Lung (tissue), 17 donors: ENCODE measurements at places on chromosomes 12 and 14. TPM values are rescaled to one million over a fixed set of nuclear protein-coding genes. Genes with fewer than 3 reads are reported as not detected.
A peak's percentile ranks its signal among the peaks of the same experiment; 100 is the strongest.

Gene PRICKLE1
- total RNA-seq = 60.1 TPM

Gene PLBD1
- 21.2 TPM for total RNA-seq

GRCh38 chr12:107130830-107131611 lies 37.7 kb upstream of the CRY1 start:
- no peaks in the 10 kb centered on the region for H3K4me1 ChIP-seq
- H3K27me3 ChIP-seq = no peaks in the 10 kb centered on the region
- H3K27ac ChIP-seq = no peak overlapping the region
- H3K36me3 ChIP-seq = no peaks in the 10 kb centered on the region

DNA sequence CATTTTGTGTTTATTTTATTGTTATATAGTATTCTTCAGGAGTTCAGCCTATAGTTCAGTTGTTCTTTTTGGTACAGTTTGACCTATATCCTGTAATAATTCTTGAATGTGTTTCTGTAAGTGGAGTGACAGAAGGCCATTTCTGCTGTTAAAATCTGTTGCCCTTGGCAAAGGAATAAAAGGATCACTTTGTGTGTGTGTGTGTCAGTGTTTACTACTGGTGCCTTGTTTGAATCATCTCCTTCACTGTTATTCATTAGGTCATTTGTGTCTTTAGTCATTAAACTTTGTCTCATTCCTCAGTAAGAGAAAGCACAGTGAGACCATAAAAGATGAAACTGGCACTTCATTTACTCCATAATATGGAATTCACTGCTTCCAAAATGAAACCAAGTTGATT lies 130.7 kb downstream of the TMTC2 start:
- H3K36me3 ChIP-seq = no peaks in the 10 kb centered on the region
- H3K27ac ChIP-seq = no peak overlapping the region
- H3K4me1 ChIP-seq = no peaks in the 10 kb centered on the region
- H3K4me3 ChIP-seq = no peak overlapping the region

GRCh38 chr14:106211334-106211900 lies 685.0 kb downstream of the TMEM121 start:
- DNase-seq = no peak
- no peaks in the 10 kb centered on the region for H3K27me3 ChIP-seq
- no peaks in the 10 kb centered on the region for H3K4me1 ChIP-seq
- H3K27ac ChIP-seq = no peak overlapping the region
- H3K36me3 ChIP-seq = no peaks in the 10 kb centered on the region
- H3K4me3 ChIP-seq = no peak overlapping the region

- H3K36me3 ChIP-seq = no peaks in the 10 kb centered on the region
Measured at GRCh38 chr14:87034680-87035079, 958.3 kb downstream of the GALC start.

- H3K4me1 ChIP-seq = no peaks in the 10 kb centered on the region
- no peaks in the 10 kb centered on the region for H3K27me3 ChIP-seq
- no peaks in the 10 kb centered on the region for H3K36me3 ChIP-seq
- no peak overlapping the region for H3K4me3 ChIP-seq
- DNase-seq = no peak
Measured at GRCh38 chr12:43196268-43196907, 355.6 kb downstream of the ADAMTS20 start.

GRCh38 chr14:29320286-29320685 lies 553.7 kb downstream of the FOXG1 start:
- H3K27me3 ChIP-seq = no peaks in the 10 kb centered on the region
- DNase-seq = no peak
- no peak overlapping the region for H3K4me3 ChIP-seq

- peaks cover 2% of the 10 kb centered on the region for H3K27me3 ChIP-seq
- DNase-seq = no peak
- H3K36me3 ChIP-seq = no peaks in the 10 kb centered on the region
- H3K4me3 ChIP-seq = no peak overlapping the region
Measured at GRCh38 chr12:123815968-123816367, 53.9 kb downstream of the DNAH10 start.

DNA sequence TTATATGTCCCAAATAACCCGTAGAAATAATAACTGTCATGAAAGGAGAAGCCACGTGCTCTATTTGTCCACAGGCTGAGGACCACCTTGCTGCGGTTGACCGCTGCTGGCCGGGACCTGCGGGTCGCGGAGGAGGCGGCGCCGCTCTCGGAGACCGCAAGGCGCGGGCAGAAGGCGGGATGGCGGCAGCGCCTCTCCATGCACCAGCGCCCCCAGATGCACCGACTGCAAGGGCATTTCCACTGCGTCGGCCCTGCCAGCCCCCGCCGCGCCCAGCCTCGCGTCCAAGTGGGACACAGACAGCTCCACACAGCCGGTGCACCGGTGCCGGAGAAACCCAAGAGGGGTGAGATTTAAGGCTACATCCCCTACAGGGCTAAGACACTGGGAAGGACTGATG lies 21.0 kb downstream of the RPGRIP1 start:
- H3K27ac ChIP-seq = no peak overlapping the region
- DNase-seq = peak; percentile 12
- H3K4me1 ChIP-seq = no peaks in the 10 kb centered on the region
- H3K27me3 ChIP-seq = peaks cover 13% of the 10 kb centered on the region

GRCh38 chr14:75510547-75510946 lies 11.7 kb upstream of the BATF start:
- H3K4me1 ChIP-seq = peaks cover 8% of the 10 kb centered on the region
- H3K4me3 ChIP-seq = no peak overlapping the region
- DNase-seq = no peak
- H3K36me3 ChIP-seq = no peaks in the 10 kb centered on the region
- no peak overlapping the region for H3K27ac ChIP-seq

DNA sequence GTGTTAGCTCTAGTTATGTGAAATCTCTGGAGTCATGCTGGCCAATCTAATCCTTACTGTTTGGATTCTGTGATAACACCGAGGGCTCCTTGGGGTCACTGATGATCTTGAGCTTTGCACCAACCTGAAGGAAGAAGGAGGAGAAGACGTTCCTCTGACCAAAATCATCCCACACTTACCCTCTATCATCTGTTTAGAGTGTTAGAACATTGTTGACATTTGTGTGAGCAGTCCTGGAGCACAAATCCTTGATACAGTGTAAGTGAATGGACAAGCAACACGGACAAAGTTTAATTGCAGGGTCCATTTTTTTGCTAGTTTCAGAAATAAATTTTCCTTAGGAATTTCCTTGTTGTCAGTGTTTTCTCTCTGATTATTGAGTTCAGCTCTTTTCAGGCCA lies 181.7 kb downstream of the AKAP6 start:
- H3K4me3 ChIP-seq = no peak overlapping the region
- DNase-seq = no peak
- no peaks in the 10 kb centered on the region for H3K27me3 ChIP-seq

DNA sequence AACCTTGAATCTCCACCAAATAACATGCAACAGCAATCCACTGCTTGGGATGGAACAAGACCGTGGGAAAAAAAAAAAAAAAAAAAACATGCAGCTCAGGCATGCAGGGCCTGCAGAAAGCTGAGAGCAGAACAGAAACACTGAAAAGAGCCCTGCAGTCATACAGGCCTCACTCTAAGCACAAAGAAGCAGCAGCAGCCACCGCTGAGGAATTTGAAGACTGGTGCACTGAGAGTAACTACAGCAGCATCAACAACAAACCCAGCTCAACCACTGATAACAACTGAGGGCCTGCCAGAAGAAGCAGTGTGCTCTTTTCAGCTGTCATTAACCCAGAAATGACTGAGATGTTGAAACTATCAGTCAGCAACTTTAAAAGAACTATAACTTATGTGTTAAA lies 354.7 kb upstream of the TMTC1 start:
- H3K4me1 ChIP-seq = no peaks in the 10 kb centered on the region
- H3K36me3 ChIP-seq = no peaks in the 10 kb centered on the region
- H3K27ac ChIP-seq = no peak overlapping the region
- H3K4me3 ChIP-seq = no peak overlapping the region
- peak; percentile 20 for DNase-seq
- no peaks in the 10 kb centered on the region for H3K27me3 ChIP-seq

GRCh38 chr14:68033336-68033932 lies 213.9 kb downstream of the RAD51B start:
- H3K27ac ChIP-seq = no peak overlapping the region
- no peaks in the 10 kb centered on the region for H3K36me3 ChIP-seq
- DNase-seq = peak; percentile 67

DNA sequence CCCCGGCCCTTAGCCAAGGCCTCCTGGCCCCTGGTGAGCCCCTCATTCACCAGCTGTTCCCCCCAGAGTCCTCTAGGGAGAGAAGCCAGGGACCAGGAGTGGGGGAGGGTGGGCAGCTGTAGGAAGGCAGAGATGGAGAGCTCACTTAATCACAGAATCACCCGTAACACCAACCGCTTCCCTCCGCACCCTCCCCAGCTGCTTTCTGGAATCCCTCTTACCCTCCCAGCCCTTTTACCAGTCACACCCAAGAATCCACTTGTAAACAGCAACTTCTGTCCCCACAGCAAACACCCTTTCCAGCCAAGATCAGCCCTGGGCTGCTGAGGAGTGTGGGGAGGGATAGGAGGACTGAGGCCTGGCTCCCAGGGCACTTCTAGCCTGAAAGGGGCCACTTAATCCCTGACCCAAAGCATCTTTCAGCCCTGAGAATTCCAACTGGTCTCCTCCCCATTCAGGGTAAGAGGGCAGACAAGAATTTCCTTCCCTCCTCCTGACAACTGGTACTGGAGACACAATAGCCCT lies 18.8 kb downstream of the NCKAP5L start:
- H3K36me3 ChIP-seq = no peaks in the 10 kb centered on the region
- H3K27me3 ChIP-seq = no peaks in the 10 kb centered on the region
- no peak overlapping the region for H3K4me3 ChIP-seq
- H3K27ac ChIP-seq = peak overlapping the region; percentile 89
- peak; percentile 72 for DNase-seq
- peaks cover 24% of the 10 kb centered on the region for H3K4me1 ChIP-seq

- peak overlapping the region; percentile 96 for H3K4me3 ChIP-seq
- peaks cover under 1% of the 10 kb centered on the region for H3K4me1 ChIP-seq
- H3K27me3 ChIP-seq = no peaks in the 10 kb centered on the region
- peak overlapping the region; percentile 100 for H3K27ac ChIP-seq
- H3K36me3 ChIP-seq = peaks cover 12% of the 10 kb centered on the region
- DNase-seq = peak; percentile 79
Measured at GRCh38 chr14:55052269-55052930, 953 bp downstream of the MAPK1IP1L start.

DNA sequence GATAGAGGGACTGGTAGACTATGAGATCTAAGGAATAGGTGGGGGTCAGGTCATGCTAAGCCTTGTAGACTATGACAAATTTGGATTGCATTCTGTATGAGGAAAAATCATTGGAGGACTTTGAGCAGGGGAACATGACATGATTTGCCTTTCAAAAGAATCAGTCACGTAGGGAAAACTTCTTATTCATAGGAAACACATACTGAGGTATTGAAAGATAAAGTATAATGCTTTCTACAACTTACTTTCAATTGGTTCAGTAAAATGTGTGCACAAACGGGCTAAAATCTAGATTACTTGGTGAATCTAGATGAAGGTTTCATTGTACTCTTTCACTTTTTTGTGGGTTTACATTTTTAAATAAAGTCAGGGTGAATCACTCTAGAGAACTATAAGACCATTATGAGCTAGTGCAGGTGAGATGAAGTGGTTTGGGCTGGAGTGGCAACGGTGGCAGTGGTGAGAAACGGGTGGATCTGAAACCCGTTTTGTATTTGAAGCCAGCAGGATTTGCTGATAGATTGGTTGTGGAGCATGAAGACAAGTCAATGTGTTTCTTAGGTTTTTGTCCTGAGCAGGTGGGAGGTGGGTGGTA lies 6.7 kb downstream of the BBS10 start:
- H3K36me3 ChIP-seq = no peaks in the 10 kb centered on the region
- no peak for DNase-seq
- no peaks in the 10 kb centered on the region for H3K27me3 ChIP-seq
- H3K4me3 ChIP-seq = no peak overlapping the region
- no peaks in the 10 kb centered on the region for H3K4me1 ChIP-seq

DNA sequence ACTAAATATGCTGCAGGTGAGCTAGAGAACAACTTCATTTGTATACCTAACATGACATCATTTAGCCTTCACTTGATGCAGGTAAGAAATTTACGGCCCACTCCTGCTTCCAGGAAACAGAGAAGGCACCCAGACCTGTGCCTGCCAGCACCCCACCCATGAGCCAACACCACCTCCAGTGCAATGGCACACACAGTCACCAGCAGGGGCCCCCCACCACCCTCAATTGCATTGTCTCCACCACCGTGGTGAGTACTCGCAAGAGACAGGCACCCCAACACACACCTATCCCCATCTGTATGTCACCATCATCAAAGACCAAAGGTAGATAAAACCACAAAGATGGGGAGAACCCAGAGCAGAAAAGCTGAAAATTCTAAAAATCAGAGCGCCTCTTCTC lies 107.6 kb downstream of the KLHL28 start:
- H3K27ac ChIP-seq = no peak overlapping the region
- H3K27me3 ChIP-seq = no peaks in the 10 kb centered on the region
- no peaks in the 10 kb centered on the region for H3K36me3 ChIP-seq
- no peaks in the 10 kb centered on the region for H3K4me1 ChIP-seq
- no peak for DNase-seq

DNA sequence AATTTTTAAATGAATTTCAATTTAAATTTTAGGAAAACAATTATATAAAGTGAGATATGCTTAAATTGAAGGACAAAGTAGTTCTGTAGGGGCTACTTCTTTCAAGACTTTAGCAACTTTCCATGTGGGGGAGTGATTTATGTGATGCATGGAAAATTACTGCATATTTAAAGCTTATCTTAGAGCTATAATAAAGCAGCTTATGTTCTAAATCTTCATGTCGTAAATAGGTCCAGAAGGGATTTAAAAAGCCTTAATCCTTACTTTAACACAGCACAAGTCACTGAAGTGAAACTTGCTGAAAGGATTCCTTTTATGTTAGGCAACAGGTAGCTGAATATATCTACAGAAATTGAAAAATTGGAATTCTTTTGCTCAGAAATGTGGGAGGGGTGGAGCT lies 340.4 kb downstream of the NAV3 start:
- DNase-seq = no peak
- no peak overlapping the region for H3K27ac ChIP-seq
- no peak overlapping the region for H3K4me3 ChIP-seq
- H3K27me3 ChIP-seq = no peaks in the 10 kb centered on the region

GRCh38 chr14:76090616-76091391 lies 60.9 kb upstream of the GPATCH2L start:
- H3K36me3 ChIP-seq = no peaks in the 10 kb centered on the region
- H3K27ac ChIP-seq = no peak overlapping the region
- peak; percentile 38 for DNase-seq
- H3K4me1 ChIP-seq = no peaks in the 10 kb centered on the region
- no peaks in the 10 kb centered on the region for H3K27me3 ChIP-seq
- no peak overlapping the region for H3K4me3 ChIP-seq

- no peaks in the 10 kb centered on the region for H3K36me3 ChIP-seq
- no peak overlapping the region for H3K4me3 ChIP-seq
- H3K4me1 ChIP-seq = peaks cover 13% of the 10 kb centered on the region
Measured at GRCh38 chr14:58805605-58806409, 168.0 kb downstream of the DACT1 start.

- DNase-seq = no peak
- H3K27me3 ChIP-seq = no peaks in the 10 kb centered on the region
- H3K4me1 ChIP-seq = no peaks in the 10 kb centered on the region
- no peak overlapping the region for H3K4me3 ChIP-seq
- no peak overlapping the region for H3K27ac ChIP-seq
- peaks cover 8% of the 10 kb centered on the region for H3K36me3 ChIP-seq
Measured at GRCh38 chr12:110640275-110641025, 26.5 kb downstream of the TCTN1 start.

- peaks cover 56% of the 10 kb centered on the region for H3K4me1 ChIP-seq
- peak overlapping the region; percentile 54 for H3K4me3 ChIP-seq
- H3K27ac ChIP-seq = peak overlapping the region; percentile 83
- no peaks in the 10 kb centered on the region for H3K36me3 ChIP-seq
Measured at GRCh38 chr12:57129321-57129842, 1.1 kb downstream of the LRP1 start.
